ENCODE measurements at places on chromosomes 7 and 10. TPM values are rescaled to one million over a fixed set of nuclear protein-coding genes. Genes with fewer than 3 reads are reported as not detected.

Gene LIPN
- total RNA-seq = not detected

Gene ARHGEF35
- 2.1 TPM for total RNA-seq

Gene PNLIPRP2
- not detected for total RNA-seq

Gene IGFBP1
- total RNA-seq = 0.11 TPM

Gene ASB15
- total RNA-seq = not detected

Gene GARIN1A
- 0.33 TPM for total RNA-seq

Gene COL13A1
- total RNA-seq = 35.9 TPM

Gene CNNM1
- total RNA-seq = 1.7 TPM

Gene PDGFA
- 20.4 TPM for total RNA-seq

All from uterine smooth muscle cell (primary cell).